ENCODE measurements at places on chromosomes 12 and 14. TPM values are rescaled to one million over a fixed set of nuclear protein-coding genes. Genes with fewer than 3 reads are reported as not detected.
A peak's percentile ranks its signal among the peaks of the same experiment; 100 is the strongest.

DNA sequence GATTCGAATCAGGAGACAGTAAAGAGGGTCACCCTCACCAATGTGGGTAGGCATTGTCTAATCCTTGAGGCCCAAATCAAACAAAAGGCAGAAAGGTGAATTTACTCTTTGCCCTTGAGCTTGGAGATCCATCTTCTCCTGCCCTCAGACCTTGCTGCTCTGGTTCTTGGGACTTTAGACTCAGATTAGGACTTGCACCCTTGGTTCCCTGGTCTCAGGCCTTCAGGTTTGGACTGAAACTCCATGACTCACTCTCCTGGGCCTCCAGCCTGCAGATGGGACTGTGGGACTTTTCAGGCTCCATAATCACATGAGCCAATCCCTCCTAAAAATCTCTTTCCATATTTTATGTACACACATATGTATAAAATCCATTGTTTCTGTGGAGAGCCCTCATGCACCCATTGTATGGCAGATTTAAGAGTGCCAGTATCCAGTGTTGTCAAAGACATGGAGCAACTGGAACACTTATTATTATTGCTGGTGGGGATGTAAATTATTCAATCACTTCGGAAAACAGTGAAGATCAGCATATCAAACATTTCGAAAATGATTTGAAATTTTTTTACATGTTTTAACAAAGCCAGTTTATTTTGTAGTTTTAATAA is 48.7 kb downstream of the EID3 start:
- DNase-seq: no peak

- no peak for DNase-seq
These were observed 33.0 kb downstream of the CDKL1 start for GRCh38 chr14:50363714-50364111.

DNA sequence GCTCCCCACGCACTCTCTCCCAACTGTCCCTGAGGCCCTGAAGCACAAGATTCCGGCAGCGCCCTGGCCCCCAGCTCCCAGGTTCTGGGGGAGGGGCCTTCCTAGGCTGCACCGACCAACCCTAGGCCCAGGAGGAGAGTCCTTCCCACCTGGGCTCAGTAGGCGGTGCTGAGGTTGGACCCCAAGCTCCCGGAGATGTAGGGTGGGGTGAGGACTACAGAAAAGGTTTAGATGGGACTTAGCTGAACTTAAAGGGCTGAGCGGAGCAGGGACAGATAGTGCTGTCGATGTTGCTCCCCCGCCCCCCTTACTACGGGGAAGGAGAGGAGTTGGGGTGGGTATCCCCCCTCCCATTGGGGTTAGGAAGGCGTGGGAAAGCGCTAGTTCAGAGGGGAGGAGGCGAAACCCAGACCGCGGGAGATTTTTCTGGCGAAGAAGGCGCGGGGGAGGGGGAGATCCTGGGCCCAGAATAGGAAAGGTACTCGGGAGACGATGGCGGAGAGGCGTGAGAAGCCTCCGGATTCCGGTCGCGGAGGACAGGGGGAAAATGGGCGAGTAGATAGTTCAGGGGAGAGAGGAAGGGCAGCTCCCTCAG is 4.2 kb upstream of the BAZ2A start:
- peak; percentile 59 for DNase-seq

- no peak for DNase-seq
These were observed 93.2 kb downstream of the FBXO33 start for GRCh38 chr14:39339003-39339402.

DNA sequence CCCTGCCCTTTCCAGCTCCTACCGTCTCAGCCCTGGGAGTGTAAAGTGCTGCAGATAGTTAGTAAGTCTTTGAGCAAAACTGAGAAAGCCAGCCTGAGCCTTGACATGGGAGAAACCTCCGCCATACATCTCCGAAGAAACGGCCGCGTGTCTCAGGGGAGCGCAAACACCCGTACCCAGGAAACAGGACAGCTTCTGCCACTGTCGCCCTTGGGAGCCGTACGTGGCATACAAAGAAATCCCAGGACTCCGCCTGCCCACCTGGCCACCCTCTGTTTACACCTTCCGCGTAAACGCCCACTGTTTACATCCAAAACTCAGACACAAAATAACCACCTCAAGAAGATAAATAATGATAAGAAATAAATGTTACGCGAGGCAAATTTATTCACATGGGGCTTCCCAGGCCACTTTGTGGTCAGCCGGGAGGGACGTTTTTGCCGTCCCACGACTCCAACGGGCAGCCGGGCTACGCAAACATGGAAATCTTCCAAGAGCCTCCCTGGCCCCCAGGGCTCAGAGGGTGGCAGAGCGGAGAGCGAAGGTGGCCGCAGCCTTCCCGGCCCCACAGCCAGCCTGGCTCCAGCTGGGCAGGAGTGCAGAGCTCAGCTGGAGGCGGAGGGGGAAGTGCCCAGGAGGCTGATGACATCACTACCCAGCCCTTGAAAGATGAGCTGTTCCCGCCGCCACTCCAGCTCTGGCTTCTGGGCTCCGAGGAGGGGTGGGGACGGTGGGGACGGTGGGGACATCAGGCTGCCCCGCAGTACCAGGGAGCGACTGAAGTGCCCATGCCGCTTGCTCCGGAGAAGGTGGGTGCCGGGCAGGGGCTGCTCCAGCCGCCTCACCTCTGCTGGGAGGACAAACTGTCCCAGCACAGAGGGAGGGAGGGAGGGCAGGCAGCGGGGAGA is at the start of gene BDKRB2:
BDKRB2 (plus strand) TSS at position 689 of the 908 bp plus-strand sequence. CDS start 32,269 bp downstream, outside the sequence.
- peak; percentile 51 for DNase-seq

- DNase-seq: no peak
These were observed 243.7 kb downstream of the SLC16A7 start for GRCh38 chr12:59839514-59839913.

GRCh38 chr12:80707126-80707829 is at the start of gene MYF6:
Gene MYF6 (plus strand): TSS chr12:80707634. CDS start chr12:80707720, 86 bp downstream.
- no peak for DNase-seq

DNA sequence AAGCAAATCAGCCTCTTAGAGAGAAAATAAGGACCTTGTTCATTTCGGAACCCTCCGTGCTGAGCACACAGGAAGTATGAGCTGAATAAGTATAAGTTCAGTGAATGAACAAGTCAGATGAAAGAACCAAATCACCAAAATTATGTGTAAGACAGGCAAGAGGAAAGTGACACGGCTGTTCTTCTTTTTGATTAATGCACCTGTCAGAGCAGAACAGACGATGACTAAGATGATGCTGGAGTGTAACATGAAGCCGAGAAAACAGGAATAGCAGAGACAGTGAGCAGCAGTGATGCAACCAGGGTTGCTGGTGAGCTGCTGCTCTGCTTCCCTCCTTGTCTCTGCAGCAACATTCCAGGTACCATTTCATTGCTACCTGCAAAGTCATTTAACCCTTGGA is 861.1 kb downstream of the GALC start:
- no peak for DNase-seq

DNA sequence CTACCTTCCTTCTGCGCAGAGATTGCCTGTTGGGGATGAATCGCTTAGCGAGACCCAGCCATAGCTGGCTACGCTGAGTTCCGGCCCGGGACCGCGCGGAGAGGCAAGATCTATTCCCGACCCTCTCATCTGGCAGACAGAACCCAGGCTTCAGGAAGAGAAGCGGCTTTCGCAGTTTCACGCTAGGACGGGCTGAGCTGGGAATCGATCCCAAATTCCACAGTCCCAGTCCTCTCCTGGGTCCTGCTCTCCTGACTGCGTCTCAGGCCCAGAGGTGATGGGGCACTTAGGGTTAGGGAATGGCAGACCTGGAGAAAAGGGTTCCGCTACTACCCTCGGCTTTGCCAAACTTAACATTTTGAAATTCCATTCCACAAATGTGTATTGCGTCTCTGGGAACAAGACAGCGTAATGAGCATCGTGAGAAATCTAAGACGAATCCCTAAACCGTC is 2.8 kb downstream of the PTPN21 start:
- DNase-seq: no peak

The TAS2R42 gene
- total RNA-seq: not detected

The DTD2 gene
- 22.2 TPM for total RNA-seq

The AKAP3 gene
- 3.3 TPM for total RNA-seq

The ACSM4 gene
- total RNA-seq: not detected
